Naive thymus-derived CD4-positive, alpha-beta T cell (primary cell): ENCODE measurements at places on chromosomes 12 and 14. TPM values are rescaled to one million over a fixed set of nuclear protein-coding genes. Genes with fewer than 3 reads are reported as not detected.
A peak's percentile ranks its signal among the peaks of the same experiment; 100 is the strongest.

GRCh38 chr12:91109148-91109564, 2.1 kb downstream of the LUM start:
- no peaks in the 10 kb centered on the region for H3K36me3 ChIP-seq
- H3K4me1 ChIP-seq: no peaks in the 10 kb centered on the region
- DNase-seq: no peak
- no peaks in the 10 kb centered on the region for H3K27me3 ChIP-seq

DNA sequence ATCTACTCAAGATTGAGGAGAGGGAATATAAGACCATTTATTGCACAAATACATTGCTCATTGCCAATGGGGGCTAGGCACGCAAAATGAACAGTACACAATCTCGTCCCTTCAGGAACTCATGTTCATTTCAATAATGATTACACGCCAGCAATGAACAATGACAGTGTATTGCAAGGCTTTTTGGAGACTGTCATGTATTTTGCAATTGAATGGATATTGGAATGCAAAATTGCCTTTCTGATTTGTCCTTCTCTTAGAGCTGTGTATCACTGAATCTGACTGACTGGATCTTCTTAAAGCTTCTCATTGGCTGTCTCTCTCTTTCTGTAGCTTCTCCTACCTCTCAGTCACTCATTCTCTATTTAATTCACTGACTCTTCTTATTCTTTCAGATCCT, 400.2 kb upstream of the DCN start:
- H3K36me3 ChIP-seq: no peaks in the 10 kb centered on the region
- no peak overlapping the region for H3K4me3 ChIP-seq
- no peaks in the 10 kb centered on the region for H3K4me1 ChIP-seq
- no peak overlapping the region for H3K27ac ChIP-seq

DNA sequence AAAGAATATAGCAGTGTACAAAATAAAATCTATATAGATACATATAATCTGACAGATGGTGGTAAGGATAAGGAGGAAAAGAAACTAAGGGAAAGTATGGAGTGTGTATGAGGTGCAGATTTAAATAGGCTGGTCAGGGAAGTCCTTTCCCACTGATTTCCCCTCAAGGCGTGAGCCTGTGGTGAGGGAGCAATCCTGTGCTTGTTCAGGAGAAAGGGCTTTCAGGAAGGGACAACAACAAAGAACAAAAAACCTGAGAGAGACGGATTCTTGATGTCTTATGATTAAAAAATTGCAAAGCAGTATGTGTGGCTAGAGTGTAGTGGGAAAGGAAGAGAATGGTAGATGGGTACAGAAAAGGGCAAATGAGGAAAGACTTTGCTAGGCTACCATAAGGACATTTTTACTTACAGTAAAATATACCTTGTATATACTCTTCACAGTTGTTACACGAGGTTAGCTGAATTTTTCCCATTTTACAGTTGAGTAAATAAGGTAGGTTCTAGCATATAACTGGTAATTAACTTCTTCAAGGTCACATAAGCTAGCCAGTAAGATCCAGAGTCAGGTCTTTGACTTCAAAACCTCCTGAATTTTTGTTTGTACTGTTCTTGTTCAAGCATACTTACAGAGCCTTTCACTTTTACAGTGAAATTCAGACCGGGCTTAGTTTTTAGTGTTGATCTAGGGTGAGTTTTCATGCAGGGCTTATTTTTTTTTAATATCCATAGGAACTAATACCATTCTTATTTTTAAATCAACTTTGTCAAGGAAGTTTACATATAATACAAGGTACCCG, 15.6 kb downstream of the CNOT2 start:
- H3K4me1 ChIP-seq: peaks cover 31% of the 10 kb centered on the region
- H3K27me3 ChIP-seq: no peaks in the 10 kb centered on the region
- H3K4me3 ChIP-seq: no peak overlapping the region
- H3K27ac ChIP-seq: no peak overlapping the region

GRCh38 chr14:100096656-100097055, 31.4 kb downstream of the EVL start:
- no peak for DNase-seq
- peaks cover 29% of the 10 kb centered on the region for H3K36me3 ChIP-seq
- peaks cover 79% of the 10 kb centered on the region for H3K4me1 ChIP-seq
- no peaks in the 10 kb centered on the region for H3K27me3 ChIP-seq
- peak overlapping the region; percentile 83 for H3K27ac ChIP-seq

The ETFBKMT gene
- polyA plus RNA-seq: 0.41 TPM

DNA sequence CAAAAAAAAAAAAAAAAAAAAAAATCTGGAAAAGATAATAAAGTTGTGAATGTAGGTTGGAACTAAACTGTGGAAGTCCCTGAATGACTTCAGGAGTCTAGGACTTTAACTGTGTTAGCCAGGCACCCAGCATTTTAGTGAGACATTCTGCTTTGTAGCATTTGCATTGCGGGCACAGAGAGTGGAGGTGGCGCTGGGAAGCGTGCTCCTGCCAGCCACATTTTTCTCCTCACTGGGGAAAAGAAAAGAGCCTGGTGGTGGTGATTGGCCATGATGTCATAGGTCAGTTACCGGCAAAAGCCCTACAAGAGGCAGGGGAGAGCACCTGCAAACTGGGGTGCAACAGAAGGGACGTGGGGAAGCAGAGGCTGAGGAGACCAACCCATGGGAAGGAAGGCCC, 9.7 kb upstream of the GAPDH start:
- H3K4me1 ChIP-seq: no peaks in the 10 kb centered on the region
- DNase-seq: no peak
- H3K36me3 ChIP-seq: peaks cover 31% of the 10 kb centered on the region
- no peaks in the 10 kb centered on the region for H3K27me3 ChIP-seq

The SLC25A47 gene
- polyA plus RNA-seq: not detected

GRCh38 chr12:127507341-127507740, 759.6 kb upstream of the TMEM132C start:
- no peak overlapping the region for H3K4me3 ChIP-seq
- DNase-seq: no peak
- H3K27ac ChIP-seq: no peak overlapping the region
- H3K27me3 ChIP-seq: no peaks in the 10 kb centered on the region
- no peaks in the 10 kb centered on the region for H3K4me1 ChIP-seq
- no peaks in the 10 kb centered on the region for H3K36me3 ChIP-seq

- no peaks in the 10 kb centered on the region for H3K27me3 ChIP-seq
- no peaks in the 10 kb centered on the region for H3K4me1 ChIP-seq
- H3K36me3 ChIP-seq: no peaks in the 10 kb centered on the region
- DNase-seq: no peak
Observed at GRCh38 chr14:77541905-77542304, 43.3 kb upstream of the ISM2 start.

- H3K27me3 ChIP-seq: no peaks in the 10 kb centered on the region
- H3K36me3 ChIP-seq: peaks cover 5% of the 10 kb centered on the region
- DNase-seq: no peak
- H3K27ac ChIP-seq: no peak overlapping the region
Observed at GRCh38 chr12:123058980-123059379, 78.5 kb downstream of the ARL6IP4 start.

The ZFYVE21 gene
- polyA plus RNA-seq: 15.6 TPM

The SPIC gene
- polyA plus RNA-seq: not detected

The LTB4R gene
- 9.4 TPM for polyA plus RNA-seq

- H3K4me1 ChIP-seq: no peaks in the 10 kb centered on the region
- no peaks in the 10 kb centered on the region for H3K27me3 ChIP-seq
- DNase-seq: no peak
- no peaks in the 10 kb centered on the region for H3K36me3 ChIP-seq
- H3K27ac ChIP-seq: no peak overlapping the region
Observed at GRCh38 chr12:24701343-24701742, 247.6 kb downstream of the BCAT1 start.

DNA sequence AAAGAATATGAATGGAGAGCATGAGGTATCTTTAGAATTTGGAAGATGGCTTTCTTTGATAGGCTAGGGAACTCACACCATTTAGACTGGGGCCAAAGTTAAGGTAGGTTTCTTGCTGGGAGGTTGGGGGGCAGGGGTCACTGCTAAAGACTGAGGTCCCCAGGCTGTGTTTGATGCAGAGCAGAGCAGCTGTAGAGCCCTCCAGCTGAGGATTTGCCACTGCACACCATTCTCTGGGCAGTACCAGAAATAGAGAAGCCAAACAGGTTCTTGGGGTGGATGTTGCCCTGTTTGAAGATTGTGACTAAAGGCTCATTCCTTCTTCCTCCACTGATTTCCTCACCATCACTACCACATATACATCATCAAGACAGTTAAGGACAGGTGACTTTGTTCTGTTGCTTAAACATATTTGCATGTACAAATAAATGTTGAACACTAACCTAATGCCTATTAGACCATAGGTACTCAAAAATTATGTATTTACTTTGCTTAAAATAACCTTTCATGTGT, 7.9 kb downstream of the NTF3 start:
- H3K27me3 ChIP-seq: no peaks in the 10 kb centered on the region
- no peaks in the 10 kb centered on the region for H3K4me1 ChIP-seq
- no peaks in the 10 kb centered on the region for H3K36me3 ChIP-seq
- no peak overlapping the region for H3K27ac ChIP-seq

The DNAJC22 gene
- polyA plus RNA-seq: not detected

The C12orf54 gene
- not detected for polyA plus RNA-seq

DNA sequence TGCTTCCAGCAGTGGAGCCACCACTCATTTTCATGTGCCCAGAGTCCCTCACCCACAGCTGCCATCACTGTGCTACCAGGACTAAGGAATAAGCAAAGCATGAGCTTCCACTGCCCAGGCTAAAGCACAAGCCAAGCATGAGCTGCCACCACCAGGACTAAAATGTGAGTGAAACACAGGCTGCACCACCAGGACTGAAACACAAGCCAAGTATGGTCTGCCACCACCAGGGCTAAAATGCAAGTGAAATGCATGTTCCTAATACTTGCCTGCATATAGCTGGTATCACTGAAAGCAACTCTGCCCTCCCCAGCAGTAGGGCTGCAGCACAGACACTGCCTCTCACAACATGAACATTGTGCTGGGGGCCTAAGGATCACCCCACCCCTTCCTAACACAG, 30.0 kb downstream of the CEP83 start:
- H3K36me3 ChIP-seq: no peaks in the 10 kb centered on the region
- H3K27me3 ChIP-seq: no peaks in the 10 kb centered on the region
- H3K27ac ChIP-seq: no peak overlapping the region
- no peaks in the 10 kb centered on the region for H3K4me1 ChIP-seq
- no peak for DNase-seq

DNA sequence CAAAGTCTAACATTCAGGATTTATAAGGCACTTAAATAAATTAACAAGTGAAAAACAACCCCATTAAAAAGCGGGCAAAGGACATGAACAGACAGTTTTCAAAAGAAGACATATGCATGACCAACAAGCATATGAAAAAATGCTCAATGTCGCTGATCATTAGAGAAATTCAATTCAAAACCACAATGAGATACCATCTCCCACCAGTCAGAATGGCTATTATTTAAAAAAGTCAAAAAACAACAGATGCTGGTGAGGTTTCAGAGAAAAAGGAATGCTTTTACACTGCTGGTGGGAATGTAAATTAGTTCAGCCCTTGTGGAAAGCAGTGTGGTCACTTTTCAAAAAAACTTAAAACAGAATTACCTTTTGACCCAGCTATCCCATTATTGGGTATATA, 60.7 kb upstream of the BDKRB2 start:
- no peak for DNase-seq
- no peaks in the 10 kb centered on the region for H3K4me1 ChIP-seq
- no peaks in the 10 kb centered on the region for H3K36me3 ChIP-seq
- no peak overlapping the region for H3K4me3 ChIP-seq
- no peak overlapping the region for H3K27ac ChIP-seq

DNA sequence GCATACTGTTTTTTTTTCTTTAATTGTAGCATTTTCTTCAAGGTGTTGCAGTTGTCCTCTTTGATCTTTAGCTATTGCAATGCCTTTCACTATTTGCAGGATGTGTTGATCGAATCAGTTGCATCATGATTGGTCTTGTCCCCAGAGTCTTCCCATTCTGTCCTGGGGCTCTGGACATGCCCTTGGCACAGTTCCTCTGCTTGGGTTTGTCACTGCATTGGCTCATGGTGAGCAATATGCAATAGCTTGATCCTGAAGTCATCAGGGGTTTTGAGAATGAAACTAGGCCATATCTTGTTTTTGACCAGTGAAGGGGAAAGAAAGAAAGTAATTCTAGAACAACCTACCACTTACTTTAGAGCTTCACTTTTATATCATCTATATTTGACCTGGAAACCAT, 281.5 kb downstream of the TMEM117 start:
- DNase-seq: no peak
- H3K27me3 ChIP-seq: no peaks in the 10 kb centered on the region
- H3K4me1 ChIP-seq: no peaks in the 10 kb centered on the region
- no peaks in the 10 kb centered on the region for H3K36me3 ChIP-seq
- H3K4me3 ChIP-seq: no peak overlapping the region

DNA sequence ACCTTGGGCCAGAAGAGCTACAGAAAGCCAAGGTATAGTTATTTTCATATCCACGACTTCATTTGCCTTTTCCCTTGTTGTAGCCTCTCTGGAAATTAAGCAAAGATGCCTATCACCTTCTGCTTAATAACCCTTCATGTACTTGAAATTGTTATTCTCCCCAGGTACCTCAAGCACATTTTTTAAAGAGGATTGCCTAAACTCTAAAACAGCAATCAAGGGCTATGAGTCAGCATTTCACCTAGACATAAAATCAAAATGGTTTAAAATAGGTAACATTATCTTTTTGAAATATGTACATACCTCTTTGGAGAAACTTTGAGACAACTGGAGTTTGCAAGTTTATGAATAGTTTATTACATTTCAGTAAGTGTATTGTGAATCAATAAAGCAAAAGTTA, 11.6 kb downstream of the DTD2 start:
- no peaks in the 10 kb centered on the region for H3K4me1 ChIP-seq
- H3K27me3 ChIP-seq: no peaks in the 10 kb centered on the region
- no peak for DNase-seq
- H3K4me3 ChIP-seq: no peak overlapping the region
- no peak overlapping the region for H3K27ac ChIP-seq
- peaks cover 10% of the 10 kb centered on the region for H3K36me3 ChIP-seq

The KLRC3 gene
- not detected for polyA plus RNA-seq

DNA sequence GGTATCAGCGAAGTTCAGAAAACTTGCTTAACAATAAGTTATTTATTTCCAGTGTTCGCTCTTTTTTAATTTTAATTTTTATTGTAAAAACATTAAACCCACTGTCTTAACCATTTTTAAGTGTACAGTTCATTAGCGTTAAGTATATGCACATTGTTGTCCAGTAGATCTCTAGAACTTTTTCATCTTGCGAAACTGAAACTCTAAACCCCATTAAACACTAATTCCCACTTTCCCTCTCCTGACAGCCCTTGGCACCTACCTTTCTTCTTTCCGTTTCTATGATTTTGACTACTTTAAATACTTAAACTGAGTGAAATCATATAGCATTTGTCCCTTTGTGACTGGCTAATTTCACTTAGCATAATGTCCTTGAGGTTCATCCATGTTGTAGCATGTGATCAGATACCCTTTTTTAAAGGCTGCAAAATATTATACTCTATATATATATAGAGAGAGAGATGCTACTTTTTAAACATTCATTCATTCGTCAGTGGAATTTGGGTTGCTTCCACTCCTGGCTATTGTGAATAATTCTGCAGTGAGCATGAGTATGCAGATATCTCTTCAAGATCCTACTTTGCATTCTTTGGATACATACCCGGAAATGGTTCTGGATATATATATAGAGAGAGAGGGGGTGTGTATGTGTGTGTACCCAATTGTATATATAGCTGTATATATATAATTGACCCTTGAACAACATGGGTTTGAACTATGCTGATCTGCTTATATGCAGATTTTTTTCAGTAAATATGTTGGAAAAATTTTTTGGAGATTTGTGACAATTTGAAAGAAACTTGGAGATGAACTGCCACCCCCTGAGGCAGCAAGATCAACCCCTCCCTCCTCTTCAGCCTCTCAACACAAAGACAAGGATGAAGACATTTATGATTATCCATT, 74.7 kb upstream of the EVL start:
- H3K27ac ChIP-seq: no peak overlapping the region
- no peaks in the 10 kb centered on the region for H3K36me3 ChIP-seq
- H3K4me3 ChIP-seq: no peak overlapping the region
- no peak for DNase-seq

- H3K4me1 ChIP-seq: peaks cover 49% of the 10 kb centered on the region
- peaks cover 15% of the 10 kb centered on the region for H3K36me3 ChIP-seq
- DNase-seq: peak; percentile 88
- peak within 1 kb of the TSS; percentile 96 for H3K4me3 ChIP-seq
Observed at GRCh38 chr12:108560752-108561719, at the start of gene SART3. Gene SART3, minus strand, starts transcription at chr12:108561173. Its CDS starts 19 bp downstream, at chr12:108561154.
